ENCODE measurements at places on chromosomes 4 and X.
A peak's percentile ranks its signal among the peaks of the same experiment; 100 is the strongest.

- DNase-seq = no peak
Observed at GRCh38 chrX:39736216-39737211, 361.2 kb downstream of the BCOR start.

DNA sequence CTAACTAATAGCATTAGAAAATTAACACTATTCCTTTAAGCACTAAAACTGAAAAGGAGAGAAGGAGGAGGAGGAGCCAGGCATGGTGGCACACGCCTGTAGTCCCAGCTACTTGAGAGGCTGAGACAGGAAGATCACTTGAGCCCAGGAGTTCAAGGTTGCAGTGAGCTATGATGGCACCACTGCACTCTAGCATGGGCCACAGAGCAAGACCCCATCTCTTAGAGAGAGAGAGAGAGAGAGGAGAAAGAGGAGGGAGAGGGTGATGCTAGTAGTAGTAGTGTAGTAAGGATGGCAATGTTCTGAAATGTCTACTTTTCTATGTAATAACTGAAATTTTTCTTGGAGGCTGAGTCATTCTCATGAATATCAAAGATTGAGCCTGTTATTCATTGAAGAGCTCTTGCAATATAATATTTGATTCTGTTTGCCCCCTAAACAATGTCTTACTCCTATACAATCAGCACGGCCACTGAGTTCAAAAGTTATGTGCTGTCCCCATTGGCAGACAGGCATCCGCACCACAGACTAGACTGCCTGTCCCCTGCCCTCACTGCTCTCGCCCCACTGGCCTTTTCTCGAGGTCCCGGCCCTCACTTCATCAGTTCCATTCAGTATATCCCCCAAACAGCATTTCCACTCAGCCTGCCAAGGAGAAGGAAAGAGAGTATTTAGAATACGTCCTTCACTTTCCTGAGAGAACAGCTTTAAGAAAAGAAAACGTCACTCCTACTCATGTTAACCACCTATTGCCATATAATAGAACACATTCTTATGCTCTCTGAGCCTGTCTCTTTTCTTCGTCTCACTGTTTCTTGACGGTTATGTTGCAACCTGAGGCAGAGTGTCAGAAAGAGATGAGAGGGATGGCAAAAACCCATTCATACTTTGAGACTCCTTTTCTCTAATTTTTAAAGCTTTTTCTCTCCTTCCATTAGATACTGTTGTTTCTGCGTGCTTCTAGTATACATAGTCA, 238.1 kb downstream of the PALLD start:
- DNase-seq = no peak

DNA sequence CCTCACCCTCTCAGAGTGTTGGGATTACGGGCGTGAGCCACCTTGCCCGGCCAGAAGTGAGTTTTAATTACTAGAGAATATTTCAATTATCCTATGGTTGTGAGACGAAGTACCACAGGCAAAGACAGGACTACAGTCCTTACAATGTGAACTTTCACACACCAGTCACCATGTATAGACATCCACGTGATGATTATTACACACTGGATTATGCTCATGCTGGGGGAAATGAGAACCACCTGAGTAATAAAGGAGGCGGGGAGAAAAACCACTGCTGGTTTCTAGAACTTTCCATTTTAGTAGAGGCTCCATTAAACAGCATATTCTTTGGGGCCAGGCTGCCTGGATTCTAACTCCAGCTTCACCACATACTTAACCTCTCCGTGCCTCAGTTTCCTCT, 42.5 kb upstream of the TLR2 start:
- DNase-seq = no peak

GRCh38 chrX:138925330-138925729, 213.8 kb upstream of the FGF13 start:
- no peak for DNase-seq

GRCh38 chr4:92249541-92249940, 54.2 kb upstream of the GRID2 start:
- DNase-seq = no peak

GRCh38 chrX:39497702-39498265, 600.0 kb downstream of the BCOR start:
- DNase-seq = no peak

DNA sequence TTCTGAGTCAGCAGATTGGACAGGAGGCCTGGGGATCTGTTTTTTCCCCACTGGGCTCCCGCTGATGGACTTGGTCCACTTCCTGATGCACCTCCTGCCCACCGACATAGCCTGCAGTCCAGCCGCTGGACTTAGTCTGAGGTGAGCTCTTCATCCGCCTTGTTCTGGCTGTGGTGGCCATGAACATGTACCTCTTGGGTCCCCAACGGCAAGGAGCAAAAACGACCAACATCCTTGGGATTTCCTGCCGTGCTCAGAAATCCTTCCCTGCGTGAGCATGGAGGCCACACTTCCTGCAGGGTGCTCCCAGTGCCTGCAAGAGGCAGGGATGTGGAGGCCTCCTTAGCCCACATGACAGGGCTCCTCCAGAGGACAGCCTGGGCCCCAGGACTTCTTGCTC, 76.8 kb downstream of the CRMP1 start:
- no peak for DNase-seq

DNA sequence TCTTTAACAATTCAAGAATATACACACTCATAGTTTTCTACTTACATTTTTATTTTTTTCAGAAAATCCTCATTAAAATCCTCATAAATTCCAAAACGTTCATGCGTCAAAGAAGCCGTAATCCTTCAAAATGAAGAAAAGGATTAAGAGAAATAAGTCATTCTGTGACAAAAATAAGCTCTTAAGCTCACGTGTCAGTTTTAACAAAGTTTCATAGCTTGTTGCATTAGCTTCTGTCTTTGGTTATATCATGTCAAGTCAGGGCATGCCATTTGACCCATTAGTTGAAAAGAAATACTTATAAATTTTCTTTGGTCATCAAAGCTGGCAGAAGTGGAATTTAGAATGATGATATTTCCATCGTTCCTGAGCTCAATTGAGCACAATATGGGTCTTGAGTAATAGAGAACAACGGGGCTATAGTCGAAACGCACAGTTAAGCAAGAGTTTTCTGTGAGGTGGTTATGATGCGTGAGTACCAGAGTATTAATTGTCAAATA, 185.2 kb upstream of the CTSO start:
- no peak for DNase-seq

GRCh38 chrX:22520128-22520828, 247.6 kb downstream of the CBLL2 start:
- no peak for DNase-seq

DNA sequence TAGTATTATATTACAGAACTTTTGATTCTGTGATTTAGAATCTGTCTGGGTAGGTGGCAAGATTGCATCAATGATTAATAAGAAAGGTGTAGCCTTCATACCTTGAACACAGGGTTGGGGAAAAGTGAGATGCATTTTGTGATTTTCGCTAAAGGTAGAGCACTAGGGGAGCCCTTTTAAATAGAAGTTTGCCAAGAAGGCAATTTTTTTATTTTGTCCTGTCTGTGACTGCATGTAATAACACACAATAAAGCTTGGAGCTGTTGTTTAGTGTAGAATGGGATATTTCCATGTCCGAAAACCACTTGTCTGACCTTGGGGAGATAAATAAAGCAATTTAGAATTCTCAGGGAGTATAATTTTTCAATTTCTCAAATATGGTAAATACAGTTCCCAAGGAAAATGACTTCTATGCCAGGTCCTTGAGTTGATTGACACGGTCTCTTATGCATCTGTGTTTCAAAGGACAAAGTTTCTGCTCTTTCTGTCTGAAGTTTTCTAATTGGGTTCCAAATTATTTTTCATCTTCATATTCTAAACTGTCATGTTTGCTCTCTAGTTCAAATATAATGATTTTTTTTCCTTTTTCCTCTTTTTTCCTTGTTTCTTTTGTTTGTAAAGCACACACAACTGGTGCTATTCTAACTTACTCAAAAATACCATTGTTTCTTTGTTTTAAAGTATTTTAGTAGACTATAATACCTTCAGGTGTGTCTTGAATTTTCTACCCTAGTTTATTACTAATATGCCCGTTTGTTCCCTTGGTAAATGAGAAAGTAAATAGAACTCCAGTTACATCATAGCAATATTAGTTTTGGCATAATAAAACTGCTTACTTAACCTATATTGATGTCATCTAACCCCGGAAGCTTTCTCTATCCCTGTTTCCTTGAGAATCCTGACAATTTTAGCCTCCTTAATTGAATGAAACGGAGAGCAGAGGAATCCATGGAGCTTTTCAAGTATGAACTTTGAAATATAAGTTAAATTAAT, 87.8 kb upstream of the BMPR1B start:
- no peak for DNase-seq

DNA sequence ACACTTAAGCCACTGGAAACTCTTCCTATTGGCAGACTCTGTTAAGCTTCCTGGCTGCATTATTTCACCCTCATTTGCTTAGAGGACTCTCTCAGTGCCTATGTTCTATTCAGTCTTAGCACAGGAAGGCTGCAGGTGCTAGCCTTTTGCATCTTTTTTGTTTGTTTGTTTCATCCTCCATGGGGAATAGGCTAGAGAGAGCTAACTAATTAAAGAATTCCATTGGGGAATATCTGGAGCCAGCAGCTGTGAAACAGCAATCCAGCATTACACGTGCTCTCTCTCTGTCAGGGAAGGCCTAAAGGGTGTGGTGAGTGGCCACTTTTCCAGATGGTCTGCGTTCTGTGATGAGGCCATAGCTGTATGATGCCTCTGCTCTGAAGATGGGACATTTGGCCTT, 633.6 kb downstream of the SPRY1 start:
- DNase-seq = no peak

GRCh38 chrX:44162964-44163475, 180.5 kb downstream of the EFHC2 start:
- no peak for DNase-seq

- no peak for DNase-seq
Observed at GRCh38 chrX:135194684-135195083, 23.5 kb upstream of the CT55 start.

DNA sequence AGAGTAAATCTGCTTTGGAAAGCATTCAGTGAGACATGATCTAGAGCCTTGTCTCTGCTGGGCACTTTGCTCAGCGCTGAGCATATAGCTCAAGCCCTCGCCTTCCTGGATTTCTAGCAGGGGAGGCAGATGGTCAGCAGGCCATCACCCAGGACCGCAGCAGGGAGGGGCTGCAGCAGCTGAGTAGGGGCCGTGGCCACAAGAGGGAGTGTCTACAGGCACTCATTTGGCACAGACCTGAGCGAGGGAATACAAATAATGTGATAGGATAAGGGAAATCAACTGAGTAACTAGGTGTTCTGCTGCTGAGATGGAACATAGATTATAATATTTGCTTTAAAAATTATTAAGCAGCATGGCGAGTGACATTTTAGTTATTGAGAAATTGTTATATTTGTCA, 30.2 kb downstream of the OFD1 start:
- DNase-seq = no peak

GRCh38 chr4:125985856-125986255, 671.1 kb downstream of the FAT4 start:
- no peak for DNase-seq

DNA sequence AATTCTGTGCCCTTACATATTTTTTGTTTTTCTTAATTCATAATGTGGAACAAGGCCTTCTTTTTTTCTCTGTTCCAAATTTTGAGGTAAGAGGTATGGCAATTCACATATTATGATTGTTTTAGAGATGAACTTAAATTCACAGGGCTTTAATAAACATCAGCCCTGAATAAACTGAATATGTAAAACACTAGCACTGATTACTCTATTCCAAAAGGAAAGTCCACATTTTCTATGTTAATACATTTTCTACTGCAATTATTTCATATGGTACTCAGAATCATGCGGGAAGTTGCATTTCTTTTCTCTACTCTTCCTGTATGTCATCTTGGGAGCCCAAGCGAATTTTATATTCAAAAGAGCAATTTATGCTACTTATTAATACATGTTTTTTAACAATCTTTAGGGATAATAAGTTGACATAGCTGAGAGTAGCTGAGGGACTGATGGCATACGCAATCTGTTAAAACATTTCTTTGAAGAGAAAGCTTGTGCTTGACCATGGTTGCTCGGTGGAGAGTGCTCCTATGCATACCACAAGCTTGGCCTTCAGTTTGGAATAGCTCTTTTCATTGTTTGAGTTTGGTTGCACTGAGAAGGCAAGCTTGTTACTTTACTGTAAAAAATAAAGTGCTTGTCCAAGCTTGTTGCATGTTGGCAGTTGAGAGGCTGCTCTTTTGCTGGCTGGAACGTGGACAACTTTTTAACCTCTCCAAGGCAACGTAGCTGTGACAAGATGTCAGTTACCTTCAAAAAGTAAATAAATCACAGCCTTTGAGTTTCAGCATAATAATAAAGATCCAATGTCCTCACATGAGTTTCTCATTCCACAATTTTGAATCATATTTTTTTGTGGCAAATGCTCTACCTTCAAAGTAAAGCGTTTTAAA, 196.3 kb upstream of the SPRY1 start:
- no peak for DNase-seq

- DNase-seq = no peak
Observed at GRCh38 chr4:13852411-13852810, 224.9 kb upstream of the BOD1L1 start.

DNA sequence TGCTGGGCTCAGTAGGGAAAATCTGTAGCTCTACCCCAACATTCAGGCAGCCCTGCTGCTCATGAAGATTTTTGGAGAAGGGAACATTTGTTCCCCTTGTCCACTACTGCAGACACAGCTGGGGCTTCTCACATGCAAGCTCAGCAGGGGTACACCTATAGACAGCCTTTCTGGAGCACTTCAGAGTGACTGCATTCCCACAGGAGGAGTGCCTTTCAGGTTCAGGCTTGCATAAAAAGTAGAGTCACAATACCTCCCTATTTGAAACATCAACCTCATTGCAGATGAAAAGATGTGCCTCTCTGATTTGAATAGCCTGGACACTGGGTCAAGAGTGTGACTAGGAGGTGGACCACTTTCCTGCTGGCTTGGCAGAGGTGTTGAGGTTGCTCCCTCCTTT, 53.3 kb upstream of the NAP1L2 start:
- DNase-seq = no peak

DNA sequence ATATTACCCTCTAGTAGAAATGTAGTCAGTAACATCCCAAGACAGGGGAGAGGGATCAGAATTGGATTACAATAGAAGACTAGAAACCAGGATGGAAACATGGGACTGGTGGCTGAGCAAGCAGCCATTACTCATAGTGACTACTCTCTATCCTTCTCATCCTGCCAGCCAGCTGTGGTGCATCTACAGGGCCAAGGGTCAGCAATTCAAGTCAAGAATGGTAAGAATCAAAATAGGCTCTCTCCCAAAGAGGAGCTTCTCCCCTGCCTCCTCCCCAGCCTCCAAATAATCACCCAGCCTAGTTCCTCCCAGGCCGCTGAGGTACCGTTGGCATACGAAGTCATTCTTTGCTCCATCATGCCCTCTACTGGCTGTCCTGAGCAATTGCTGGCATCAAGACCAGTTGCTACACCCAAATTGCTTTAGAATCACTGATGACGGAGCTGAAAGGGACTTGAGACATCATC, 19.4 kb downstream of the AWAT2 start:
- DNase-seq = peak; percentile 51

GRCh38 chrX:71870208-71871098, 40.2 kb upstream of the NHSL2 start:
- DNase-seq = no peak

GRCh38 chr4:105182211-105182610, 35.5 kb downstream of the TET2 start:
- DNase-seq = no peak

GRCh38 chrX:97211070-97211469, 327.4 kb downstream of the RPA4 start:
- DNase-seq = no peak

All from stimulated activated CD4-positive, alpha-beta T cell treated with anti-CD3 and anti-CD28 coated beads, Interleukin-4, amount 100 ng/mL, for 24 hours (primary cell).